Left lung (tissue), 14 donors: ENCODE measurements at places on chromosomes 3 and 15. TPM values are rescaled to one million over a fixed set of nuclear protein-coding genes. Genes with fewer than 3 reads are reported as not detected.

CD86 gene
- total RNA-seq = 17.6 TPM

- DNase-seq = peak; percentile 76
Observed at GRCh38 chr3:143551761-143552160, 296.5 kb downstream of the SLC9A9 start.

DNA sequence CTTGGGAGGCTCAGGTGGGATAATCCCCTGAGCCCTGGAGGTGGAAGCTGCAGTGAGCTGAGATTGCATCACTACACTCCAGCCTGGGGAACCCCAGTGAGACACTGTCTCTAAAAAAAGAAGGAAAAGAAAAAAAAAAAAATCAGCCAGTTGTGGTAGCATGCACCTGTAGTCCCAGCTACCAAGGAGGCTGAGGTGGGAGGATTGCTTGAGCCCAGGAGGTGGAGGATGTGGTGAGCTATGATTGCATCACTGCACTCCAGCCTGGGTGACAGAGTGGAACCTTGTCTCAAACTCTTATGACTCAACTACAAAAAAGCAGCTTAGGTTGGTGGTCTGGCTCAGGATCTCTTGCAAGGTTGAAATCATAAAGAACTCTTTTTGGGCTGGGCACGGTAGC lies 19.3 kb upstream of the GPX1 start:
- no peak for DNase-seq

- no peak for DNase-seq
Observed at GRCh38 chr3:182626484-182627467, 166.5 kb upstream of the ATP11B start.

DNA sequence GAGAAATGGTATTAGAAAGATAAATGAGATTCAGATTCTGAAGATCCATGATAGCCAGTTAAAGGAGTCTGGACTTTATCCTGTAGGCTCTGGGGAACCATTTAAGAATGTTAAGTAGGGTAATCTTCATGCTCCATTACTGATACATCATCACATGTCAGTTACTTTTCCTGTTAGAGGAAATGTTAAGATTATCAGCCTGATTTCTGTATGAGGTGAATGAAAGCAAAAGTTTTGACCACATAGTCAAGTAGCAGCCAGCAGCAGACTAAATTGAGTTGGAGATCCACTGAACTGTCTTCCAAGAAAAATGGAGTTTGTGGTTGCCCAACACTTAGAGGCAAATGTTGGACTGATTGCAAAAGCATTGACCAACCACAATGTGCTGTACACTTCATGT lies 4.7 kb upstream of the COPB2 start:
- DNase-seq = no peak

- DNase-seq = peak; percentile 99
Observed at GRCh38 chr3:28241221-28242160, at the start of gene CMC1. Gene CMC1, plus strand, starts transcription at chr3:28241619. Its CDS starts 175 bp downstream, at chr3:28241794.

GRCh38 chr3:195907934-195908693 lies at the start of gene TNK2:
Gene TNK2, minus strand, starts transcription at chr3:195908551. Its CDS starts 19,963 bp downstream, at chr3:195888588.
- peak; percentile 91 for DNase-seq

MST1R gene
- total RNA-seq = 51.1 TPM

ISL2 gene
- total RNA-seq = 0.39 TPM

- peak; percentile 66 for DNase-seq
Observed at GRCh38 chr3:55330355-55330754, 156.8 kb downstream of the WNT5A start.

DNA sequence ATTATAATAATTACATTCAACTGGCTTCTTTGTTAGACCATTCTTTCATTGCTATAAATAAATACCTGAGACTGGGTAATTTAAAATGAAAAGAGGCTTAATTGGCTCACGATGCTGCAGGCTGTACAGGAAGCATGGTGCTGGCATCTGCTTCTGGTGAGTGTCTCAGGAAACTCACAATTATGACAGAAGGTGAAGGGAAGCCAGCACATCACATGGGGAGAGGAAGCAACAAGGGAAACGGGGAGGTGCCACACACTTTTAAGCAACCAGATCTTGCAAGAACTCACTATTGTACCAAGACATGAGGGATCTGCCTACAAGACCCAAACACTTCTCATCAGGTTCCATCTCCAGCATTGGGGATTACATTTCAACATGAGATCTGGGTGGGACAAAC lies 413.1 kb upstream of the ARRDC4 start:
- no peak for DNase-seq

SGO1 gene
- 2.7 TPM for total RNA-seq

- no peak for DNase-seq
Observed at GRCh38 chr3:14378415-14378814, 24.0 kb upstream of the SLC6A6 start.

GRCh38 chr3:15199493-15200105 lies 6.4 kb upstream of the CAPN7 start:
- no peak for DNase-seq
